Uterine smooth muscle cell (primary cell): ENCODE measurements at places on chromosomes 7 and 10. TPM values are rescaled to one million over a fixed set of nuclear protein-coding genes. Genes with fewer than 3 reads are reported as not detected.

RPEL1 gene
- under 0.01 and 0.11 TPM in 2 replicates for total RNA-seq

THSD7A gene
- total RNA-seq = 0.44 and 0.50 TPM in 2 replicates

AGR2 gene
- total RNA-seq = under 0.01 TPM in 1 of 2 replicates, not detected in the other

SPDYE9 gene
- not detected in 2 replicates for total RNA-seq

ITIH5 gene
- under 0.01 and 0.75 TPM in 2 replicates for total RNA-seq

GIMAP5 gene
- under 0.01 TPM in 1 of 2 replicates, not detected in the other for total RNA-seq

OGDHL gene
- total RNA-seq = 0.22 and 0.37 TPM in 2 replicates

OR6B1 gene
- under 0.01 TPM in 1 of 2 replicates, not detected in the other for total RNA-seq

NEUROD6 gene
- total RNA-seq = not detected in 2 replicates

SPDYE11 gene
- not detected in 2 replicates for total RNA-seq

GIMAP8 gene
- total RNA-seq = under 0.01 and 0.12 TPM in 2 replicates

GDF2 gene
- total RNA-seq = not detected in 2 replicates

SORCS3 gene
- total RNA-seq = under 0.01 TPM in 1 of 2 replicates, not detected in the other

CFAP70 gene
- total RNA-seq = 0.44 and 0.75 TPM in 2 replicates

ANKRD7 gene
- 1.5 and 1.9 TPM in 2 replicates for total RNA-seq

FFAR4 gene
- total RNA-seq = not detected in 2 replicates

RNF32 gene
- 1.2 and 2.0 TPM in 2 replicates for total RNA-seq

MSS51 gene
- 2.0 and 2.1 TPM in 2 replicates for total RNA-seq

PIK3AP1 gene
- under 0.01 and 0.12 TPM in 2 replicates for total RNA-seq

FAM180A gene
- total RNA-seq = 6.4 and 24.9 TPM in 2 replicates

ZNF722 gene
- not detected in 2 replicates for total RNA-seq

AMPH gene
- 1.5 and 2.0 TPM in 2 replicates for total RNA-seq

CPVL gene
- total RNA-seq = 1.1 and 1.4 TPM in 2 replicates

ABHD11 gene
- 17.0 and 37.1 TPM in 2 replicates for total RNA-seq

TAS2R3 gene
- 0.44 and 1.2 TPM in 2 replicates for total RNA-seq

NCF1 gene
- total RNA-seq = 0.12 TPM in 1 of 2 replicates, not detected in the other
